ENCODE measurements at places on chromosomes 7 and 10.

DNA sequence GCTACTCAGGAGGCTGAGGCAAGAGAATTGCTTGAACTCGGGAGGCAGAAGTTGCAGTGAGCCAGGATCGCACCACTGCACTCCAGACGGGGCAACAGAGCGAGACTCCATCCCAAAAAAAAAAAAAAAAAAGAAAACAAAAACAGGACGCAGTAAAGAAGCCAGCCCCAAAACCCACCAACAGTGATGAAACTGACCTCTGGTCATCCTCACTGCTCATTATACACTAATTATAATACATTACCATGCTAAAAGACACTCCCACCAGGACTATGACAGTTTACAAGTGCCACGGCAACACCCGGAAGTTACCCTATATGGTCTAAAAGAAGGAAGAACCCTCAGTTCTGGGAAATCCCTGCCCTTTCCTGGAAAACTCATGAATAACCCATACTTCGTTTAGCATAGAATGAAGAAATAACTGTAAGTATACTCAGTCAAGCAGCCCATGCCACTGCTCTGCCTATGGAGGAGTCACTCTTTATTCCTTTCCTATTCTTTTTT lies 40.0 kb upstream of the EIF4H start:
- no peak for DNase-seq

DNA sequence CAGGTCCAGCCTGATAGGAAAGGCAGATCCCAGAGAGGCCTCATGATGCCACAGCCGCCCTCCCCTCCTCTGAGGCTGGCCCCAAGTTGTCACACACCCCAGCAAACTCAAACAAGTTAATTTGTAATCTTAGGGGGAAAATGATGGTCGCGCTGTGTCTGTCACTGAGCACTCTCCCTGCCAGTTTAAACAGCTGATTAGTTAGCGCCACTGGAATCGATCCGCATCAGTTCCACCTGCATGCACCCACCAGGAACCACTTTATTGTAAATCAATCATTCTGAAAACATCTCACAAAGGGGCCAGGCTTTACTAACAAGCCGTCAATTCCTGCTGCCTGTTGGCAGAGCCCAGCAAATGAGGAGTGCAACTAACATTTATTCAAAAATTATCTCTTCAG lies 870.9 kb downstream of the KCNMA1 start:
- no peak for DNase-seq

DNA sequence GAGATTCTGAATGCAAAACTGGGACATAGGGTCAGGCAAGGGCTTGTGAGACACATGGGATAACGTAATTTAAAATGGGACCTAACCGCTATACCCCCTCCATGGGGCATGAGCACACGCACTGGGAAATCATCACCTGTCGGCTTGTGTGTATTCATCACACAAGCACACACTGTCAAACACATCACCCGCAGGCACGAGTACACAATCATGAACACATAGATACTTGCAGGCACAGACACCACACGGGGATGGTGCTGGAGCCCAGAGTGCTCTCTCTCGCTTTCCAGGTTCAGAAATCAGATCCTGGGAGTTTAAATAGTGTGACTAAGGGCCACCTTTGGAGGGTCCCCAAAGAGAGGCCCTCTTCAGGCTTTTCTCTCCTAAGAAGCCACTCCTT lies 19.6 kb upstream of the TLX1 start:
- no peak for DNase-seq

GRCh38 chr7:135385209-135385608 lies 124.7 kb downstream of the CNOT4 start:
- DNase-seq: no peak

- no peak for DNase-seq
These were observed 17.8 kb downstream of the SCD start for GRCh38 chr10:100364735-100365391.

Data from GM12892 (cell line).